Renal pelvis (tissue), 12 donors: ENCODE measurements at places on chromosomes 7 and 10. TPM values are rescaled to one million over a fixed set of nuclear protein-coding genes. Genes with fewer than 3 reads are reported as not detected.

The GHRHR gene
- polyA plus RNA-seq = 0.50 TPM

The SYCE1 gene
- 0.34 TPM for polyA plus RNA-seq

The MEIG1 gene
- 1.1 TPM for polyA plus RNA-seq

The PAX4 gene
- polyA plus RNA-seq = not detected

The ADAM12 gene
- polyA plus RNA-seq = 19.7 TPM

The PDE6C gene
- polyA plus RNA-seq = 1.7 TPM

The NKX6-2 gene
- polyA plus RNA-seq = 4.7 TPM

The MUC3A gene
- polyA plus RNA-seq = 0.59 TPM

The FRAT1 gene
- polyA plus RNA-seq = 4.3 TPM

The PNLIPRP3 gene
- polyA plus RNA-seq = not detected

The RGR gene
- not detected for polyA plus RNA-seq

The TFEC gene
- 35.2 TPM for polyA plus RNA-seq

The HABP2 gene
- polyA plus RNA-seq = 0.73 TPM

The SYT15B gene
- polyA plus RNA-seq = 3.1 TPM

The CPA2 gene
- 0.33 TPM for polyA plus RNA-seq

The AKR1D1 gene
- 0.34 TPM for polyA plus RNA-seq

The ZNF32 gene
- polyA plus RNA-seq = 65.6 TPM

The C10orf95 gene
- 1.0 TPM for polyA plus RNA-seq

The UBTD1 gene
- polyA plus RNA-seq = 9.2 TPM

The BAG3 gene
- polyA plus RNA-seq = 35.6 TPM

The NCOA4 gene
- 190 TPM for polyA plus RNA-seq

The GPR85 gene
- 0.52 TPM for polyA plus RNA-seq

The FAM25C gene
- not detected for polyA plus RNA-seq

The TMEM184A gene
- polyA plus RNA-seq = 6.0 TPM

The PDK4 gene
- 17.8 TPM for polyA plus RNA-seq

The SUFU gene
- polyA plus RNA-seq = 33.1 TPM

The CYP2C18 gene
- polyA plus RNA-seq = 0.73 TPM

The EGFR gene
- 32.0 TPM for polyA plus RNA-seq

The LRRC17 gene
- 62.1 TPM for polyA plus RNA-seq

The CCNJ gene
- polyA plus RNA-seq = 14.0 TPM

The VAX1 gene
- not detected for polyA plus RNA-seq

The ATXN7L1 gene
- polyA plus RNA-seq = 11.4 TPM

The TUBAL3 gene
- polyA plus RNA-seq = 0.07 TPM

The PDE1C gene
- 2.5 TPM for polyA plus RNA-seq

The PARP12 gene
- polyA plus RNA-seq = 22.2 TPM

The IFIT1 gene
- polyA plus RNA-seq = 18.0 TPM

The FKBP9 gene
- polyA plus RNA-seq = 153 TPM

The SLC13A1 gene
- 28.3 TPM for polyA plus RNA-seq

The TRIM4 gene
- polyA plus RNA-seq = 31.1 TPM

The TUBGCP2 gene
- polyA plus RNA-seq = 75.5 TPM

The NEBL gene
- polyA plus RNA-seq = 74.8 TPM

The TSC22D4 gene
- polyA plus RNA-seq = 55.5 TPM

The MMRN2 gene
- 23.5 TPM for polyA plus RNA-seq

The SLC39A12 gene
- not detected for polyA plus RNA-seq

The ST8SIA6 gene
- polyA plus RNA-seq = 1.2 TPM

The GATAD1 gene
- 70.7 TPM for polyA plus RNA-seq

The GIMAP1 gene
- 2.3 TPM for polyA plus RNA-seq

The MARVELD1 gene
- polyA plus RNA-seq = 43.9 TPM
